Activated CD4-positive, alpha-beta T cell treated with anti-CD3 and anti-CD28 coated beads, Interleukin-2, amount 10 ng/mL, durations not matched to agents 7 days and 5 days (primary cell): ENCODE measurements at places on chromosomes 12 and 14. TPM values are rescaled to one million over a fixed set of nuclear protein-coding genes. Genes with fewer than 3 reads are reported as not detected.
A peak's percentile ranks its signal among the peaks of the same experiment; 100 is the strongest.

FAM186B gene
- total RNA-seq, result 0.15 TPM

PIP4K2C gene
- 20.4 TPM for total RNA-seq

NINJ2 gene
- total RNA-seq, result 7.4 TPM

AQP2 gene
- total RNA-seq, result not detected

RIMBP2 gene
- total RNA-seq, result not detected

EGLN3 gene
- total RNA-seq, result 18.6 TPM

RCOR1 gene
- total RNA-seq, result 21.7 TPM

DNA sequence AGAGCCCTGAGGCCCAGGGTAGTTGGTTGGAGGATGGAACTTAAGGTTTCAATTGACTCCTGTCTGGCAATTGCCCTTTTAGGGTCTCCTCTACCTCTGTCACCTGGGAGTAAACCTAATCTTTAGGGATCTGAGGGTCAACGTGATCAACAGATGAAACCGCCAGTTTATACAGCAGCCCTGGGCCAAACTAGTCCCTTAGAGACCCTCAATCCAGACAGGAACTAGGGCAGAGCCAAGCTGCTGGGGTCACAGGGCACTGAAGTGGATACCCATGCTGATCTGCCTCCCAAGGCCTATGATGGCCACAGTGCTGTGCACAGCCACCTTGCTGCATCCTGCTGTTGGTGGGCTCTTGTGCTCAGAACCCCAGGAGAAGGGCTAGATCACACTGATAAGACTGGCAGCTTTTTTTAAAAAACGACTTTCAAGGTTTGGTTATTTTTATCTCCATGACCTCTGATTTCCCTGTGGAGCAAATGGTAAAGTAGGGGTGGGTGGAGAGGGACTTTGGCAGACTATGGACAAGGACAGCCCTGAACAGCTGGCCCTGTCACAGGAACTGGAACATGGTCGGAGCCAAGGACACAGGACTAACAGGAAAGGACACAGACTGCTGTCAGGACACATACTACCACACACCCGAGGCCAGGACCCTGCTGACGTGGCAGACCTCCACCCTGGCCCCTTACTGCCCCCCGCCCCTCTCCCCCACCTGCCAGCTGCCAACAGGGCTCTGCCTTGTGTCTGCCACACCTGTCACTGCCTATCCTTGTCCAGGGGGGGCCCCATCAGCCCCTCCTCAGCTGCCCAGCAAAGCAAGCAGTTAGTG, 474 bp downstream of the FITM1 start:
- no peak for DNase-seq

DNA sequence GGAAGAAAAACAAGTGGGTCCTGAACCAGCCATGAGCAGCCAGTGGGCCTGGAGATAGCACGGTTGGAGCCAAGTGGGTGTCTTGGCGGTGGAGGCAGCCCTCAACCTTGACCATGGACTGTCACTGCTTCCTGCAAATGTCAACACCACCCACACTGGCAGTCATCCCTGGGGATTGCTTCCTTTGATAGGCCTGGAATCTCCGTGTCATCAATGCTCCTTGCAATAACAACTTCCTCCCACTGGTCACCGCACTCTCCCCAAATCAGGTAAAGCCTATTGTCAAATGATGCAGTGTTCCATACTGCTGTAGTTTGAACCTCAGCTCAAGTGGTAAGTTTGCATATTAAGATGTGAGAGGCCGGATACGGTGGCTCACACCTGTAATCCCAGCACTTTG, 129.1 kb downstream of the NTF3 start:
- no peak for DNase-seq

DNA sequence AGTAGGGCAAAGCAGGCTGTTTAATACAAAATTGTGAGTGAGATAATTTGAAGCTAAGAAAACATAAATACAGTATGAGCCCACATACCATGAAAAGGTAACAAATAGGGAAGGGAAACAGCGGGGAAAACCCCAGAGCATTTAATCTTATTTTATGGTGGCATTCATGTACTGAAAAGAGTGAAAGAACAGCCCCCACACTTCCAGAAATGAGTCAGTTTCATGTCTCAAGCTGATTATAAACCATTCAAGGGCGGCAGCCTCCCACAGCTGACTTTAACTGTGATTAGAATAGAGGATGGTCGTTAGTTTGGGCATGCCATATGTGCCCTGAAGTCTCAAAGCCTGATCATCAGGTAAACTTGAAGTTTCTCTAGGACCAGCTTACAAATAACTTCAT, 64.5 kb downstream of the FOXG1 start:
- no peak for DNase-seq

DNA sequence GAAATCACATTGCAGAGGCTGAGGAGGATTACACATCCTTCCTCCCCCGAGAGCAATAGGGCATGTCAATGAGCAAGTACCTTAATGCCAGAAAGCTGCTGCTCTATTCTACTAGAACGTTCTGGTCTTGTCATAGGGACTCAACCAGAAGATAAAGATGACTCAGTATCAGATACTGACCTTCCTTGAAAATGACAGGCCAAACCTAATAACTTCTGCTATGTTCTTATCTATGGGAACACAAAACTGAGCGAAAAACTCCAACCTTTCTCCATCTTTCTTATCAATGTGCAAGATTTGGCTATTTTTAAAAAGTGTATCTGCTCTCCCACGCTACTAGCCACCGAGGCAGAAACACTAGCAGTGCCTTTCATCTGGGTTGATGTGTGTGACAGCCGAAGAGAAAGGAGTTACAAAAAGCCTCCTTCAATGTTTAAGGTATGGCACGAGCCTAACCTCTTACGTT, 5.5 kb downstream of the CCDC92 start:
- no peak for DNase-seq

DNA sequence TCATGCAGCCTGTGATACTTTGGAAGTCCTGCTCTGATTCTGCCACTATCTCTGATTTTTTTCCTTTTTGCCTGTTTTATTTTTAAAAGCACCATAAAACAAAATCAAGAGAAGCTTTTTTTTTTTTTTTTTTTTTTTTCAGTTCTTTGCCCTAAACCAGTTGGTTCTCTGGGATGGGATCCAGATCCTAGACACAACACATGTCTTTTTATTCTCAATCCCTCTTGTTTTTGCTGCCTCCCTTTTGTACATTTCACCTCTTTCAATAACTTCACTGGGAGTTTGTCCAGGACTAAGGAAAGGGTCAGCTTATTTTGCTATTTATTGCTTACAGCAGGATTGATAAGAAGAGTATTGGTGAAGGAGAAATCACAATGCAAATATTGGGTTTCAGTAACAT, 139.4 kb downstream of the GRIP1 start:
- DNase-seq, result no peak

DNA sequence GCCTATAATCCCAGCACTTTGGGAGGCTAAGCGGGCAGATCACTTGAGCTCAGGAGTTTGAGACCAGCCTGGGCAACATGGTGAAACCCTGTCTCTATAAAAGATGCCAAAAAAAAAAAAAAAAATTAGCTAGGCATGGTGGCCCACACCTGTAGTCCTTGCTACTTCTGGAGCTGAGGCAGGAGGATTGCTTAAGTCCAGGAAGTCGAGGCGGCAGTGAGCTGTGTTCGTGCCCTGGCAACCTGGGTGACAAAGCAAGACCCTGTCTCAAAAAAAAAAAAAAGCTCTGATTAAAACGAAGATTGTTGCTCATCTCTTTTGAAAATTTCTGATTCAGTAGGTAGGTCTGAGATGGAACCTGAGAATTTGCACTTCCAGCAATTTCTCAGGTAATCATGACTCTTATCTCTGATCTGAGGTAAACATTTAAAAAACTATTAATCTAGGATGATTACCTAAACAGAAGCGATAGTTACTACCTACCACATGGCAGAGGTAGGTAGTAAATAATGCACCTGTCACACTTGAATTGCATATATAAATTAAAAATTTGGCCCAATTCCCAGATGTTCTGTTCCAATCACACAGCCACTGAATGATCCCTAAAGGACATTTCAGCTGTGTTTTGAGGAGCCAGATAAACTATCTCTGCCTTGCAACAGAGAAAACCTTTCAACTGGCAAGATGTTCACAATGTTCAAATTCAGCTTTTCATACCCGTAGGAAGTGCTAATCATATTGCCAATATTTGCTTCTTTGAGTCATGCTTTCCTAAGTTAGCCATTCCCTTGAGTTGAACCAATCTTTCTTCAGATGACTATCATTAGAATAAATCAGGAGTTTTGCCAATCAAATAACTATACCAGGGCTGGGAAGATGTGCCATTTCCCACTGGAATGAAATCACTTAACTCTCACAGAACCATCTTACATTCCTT, 4.2 kb upstream of the TEP1 start:
- no peak for DNase-seq

DNA sequence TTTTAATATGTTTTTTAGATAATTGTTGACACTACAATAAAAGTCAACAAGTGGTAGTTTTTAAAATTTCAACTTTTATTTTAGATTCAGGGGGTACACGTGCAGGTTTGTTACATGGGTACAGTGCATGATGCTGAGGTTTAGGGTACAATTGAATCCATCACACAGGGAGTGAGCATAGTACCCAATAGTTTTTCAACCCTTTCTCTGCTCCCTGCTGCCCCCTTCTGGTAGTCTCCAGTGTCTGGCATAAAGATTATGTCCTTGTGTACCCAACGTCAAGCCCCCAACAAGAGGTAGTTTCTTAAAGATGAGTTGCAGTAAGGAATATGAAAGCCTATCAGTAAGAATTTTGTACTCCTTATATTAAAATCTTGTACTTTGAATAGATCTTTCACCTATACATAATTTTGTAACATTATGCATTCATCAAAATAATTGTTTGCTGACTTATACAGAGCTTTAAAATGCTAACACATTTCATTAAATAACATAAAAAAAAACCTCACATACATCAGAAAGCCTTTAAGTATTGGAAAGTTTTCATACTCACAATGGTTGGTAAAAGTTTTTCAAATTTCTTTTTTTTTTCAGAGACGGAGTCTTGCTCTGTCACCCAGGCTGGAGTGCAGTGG, 5.4 kb upstream of the RALGAPA1 start:
- peak; percentile 88 for DNase-seq

GRCh38 chr12:115481141-115481540, 796.4 kb downstream of the MED13L start:
- no peak for DNase-seq

DNA sequence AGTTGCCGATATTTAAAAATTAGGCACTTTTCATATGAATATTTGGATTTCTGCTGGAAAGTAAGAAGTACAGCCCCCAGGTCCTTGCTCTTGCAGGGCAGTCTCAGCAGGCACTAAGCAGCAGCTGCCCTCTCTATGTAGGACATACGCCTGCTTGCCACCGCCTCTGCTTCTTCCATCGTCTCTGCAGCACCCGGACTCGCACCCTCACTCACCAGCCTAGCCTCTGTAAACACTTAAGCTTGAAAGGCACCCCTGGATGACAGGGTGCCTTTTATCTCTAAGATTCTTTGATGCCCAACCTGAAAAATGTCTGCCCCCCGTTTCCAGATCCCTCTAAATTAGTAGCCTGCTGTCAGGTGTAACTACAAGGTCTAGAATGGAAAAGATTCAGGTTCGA, 19.0 kb downstream of the OTUB2 start:
- no peak for DNase-seq

- DNase-seq, result no peak
Measured at GRCh38 chr14:104830781-104831180, 29.9 kb downstream of the ZBTB42 start.

DNA sequence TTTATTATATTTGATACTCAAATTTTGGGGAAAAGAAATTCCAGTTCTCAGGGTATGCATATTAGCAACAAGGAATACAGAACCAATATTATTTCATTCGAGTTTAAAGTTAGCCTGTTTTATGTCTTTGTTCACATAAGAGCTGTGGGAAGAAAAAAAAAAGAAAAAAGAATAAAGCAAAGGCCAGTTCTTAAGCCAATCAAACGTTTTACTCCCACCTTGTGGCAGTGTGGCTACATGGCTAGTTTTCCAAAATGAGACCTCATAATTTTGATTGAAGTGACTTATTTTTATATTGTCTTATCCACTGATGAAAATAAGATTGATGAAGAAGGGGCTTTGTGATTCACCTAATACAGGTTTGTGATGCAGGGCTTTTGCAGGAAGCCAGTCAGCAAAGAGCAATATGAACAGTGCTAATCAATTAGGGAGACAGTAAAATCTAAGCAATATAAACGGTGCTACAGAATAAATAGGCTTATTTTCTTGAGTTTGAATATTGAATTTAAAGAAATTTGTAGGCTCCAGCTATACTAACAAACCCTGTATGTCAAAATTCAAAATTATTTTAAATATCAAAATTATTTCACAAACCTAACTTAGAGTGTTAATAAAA, 624.1 kb upstream of the FOXG1 start:
- no peak for DNase-seq

GRCh38 chr12:131075194-131075593, 121.5 kb downstream of the ADGRD1 start:
- no peak for DNase-seq

GRCh38 chr12:18108611-18109010, 18.6 kb upstream of the RERGL start:
- DNase-seq, result no peak

- DNase-seq, result no peak
Measured at GRCh38 chr14:103607822-103608221, 21.2 kb upstream of the KLC1 start.

DNA sequence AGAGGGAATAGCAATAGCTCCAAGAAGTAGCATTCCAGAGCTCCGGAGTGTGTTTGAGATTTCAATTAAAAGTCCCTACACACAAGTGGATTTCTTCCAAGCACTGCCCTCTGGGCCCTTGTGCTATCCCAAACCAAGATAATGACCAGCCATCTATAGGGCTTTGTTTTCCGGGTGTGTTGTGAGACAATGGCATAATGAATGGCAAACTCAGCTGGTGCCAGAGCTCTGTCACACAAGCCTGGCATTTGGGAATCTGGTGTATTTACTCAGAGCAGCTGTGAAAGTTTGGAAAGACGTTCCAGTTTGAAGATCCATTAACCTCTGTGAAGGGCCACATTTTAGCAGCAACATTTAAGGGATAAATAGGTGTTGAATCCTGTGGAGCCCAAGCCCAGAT, 61.2 kb upstream of the TMTC2 start:
- no peak for DNase-seq

- no peak for DNase-seq
Measured at GRCh38 chr12:49357103-49357678, 10.1 kb upstream of the SPATS2 start.

DNA sequence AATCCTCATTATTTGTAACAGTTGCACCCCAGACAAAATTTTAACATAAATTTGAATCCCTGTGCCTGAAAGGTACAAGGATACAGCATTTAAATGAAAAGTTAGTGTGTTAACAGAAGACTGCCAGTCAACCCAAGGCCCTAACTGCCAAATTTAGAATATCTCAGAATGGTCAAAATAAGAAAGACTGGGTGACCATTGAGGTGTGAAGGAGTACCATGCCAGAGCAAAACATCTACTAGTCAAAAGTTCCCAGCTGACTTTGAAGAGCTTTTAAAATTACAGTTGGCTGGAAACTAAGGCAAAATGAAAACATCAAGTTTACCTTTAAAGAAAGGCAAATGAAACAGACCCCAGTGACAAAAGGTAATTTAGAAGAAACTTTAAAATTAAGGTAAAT, 18.4 kb downstream of the SAV1 start:
- DNase-seq, result no peak

DNA sequence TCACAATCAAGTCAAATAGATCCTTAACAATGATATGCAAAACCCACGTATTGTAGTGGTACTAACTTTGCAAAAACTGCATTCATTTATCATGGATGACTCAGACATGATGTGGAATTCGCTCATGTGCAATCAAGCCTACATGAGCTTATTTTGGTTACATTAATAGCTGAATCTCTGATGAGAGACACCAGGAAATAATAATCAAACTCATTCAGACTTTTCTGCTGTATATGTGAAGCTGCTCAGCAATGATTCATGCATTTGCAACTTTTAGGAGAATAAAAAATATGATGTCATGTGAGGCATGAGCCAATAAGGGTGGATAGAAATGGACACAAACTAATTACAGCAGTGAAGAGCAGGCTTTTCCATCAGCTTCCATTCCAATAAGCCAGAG, 1075.8 kb upstream of the TMEM132C start:
- no peak for DNase-seq
